ENCODE measurements at places on chromosomes 5 and 9.

GRCh38 chr9:129878291-129878690, 43.0 kb downstream of the USP20 start:
- no peak for DNase-seq

GRCh38 chr5:88238732-88239131, 29.9 kb downstream of the TMEM161B start:
- DNase-seq = no peak

GRCh38 chr9:101383361-101383760, 1.4 kb downstream of the BAAT start:
- no peak for DNase-seq

DNA sequence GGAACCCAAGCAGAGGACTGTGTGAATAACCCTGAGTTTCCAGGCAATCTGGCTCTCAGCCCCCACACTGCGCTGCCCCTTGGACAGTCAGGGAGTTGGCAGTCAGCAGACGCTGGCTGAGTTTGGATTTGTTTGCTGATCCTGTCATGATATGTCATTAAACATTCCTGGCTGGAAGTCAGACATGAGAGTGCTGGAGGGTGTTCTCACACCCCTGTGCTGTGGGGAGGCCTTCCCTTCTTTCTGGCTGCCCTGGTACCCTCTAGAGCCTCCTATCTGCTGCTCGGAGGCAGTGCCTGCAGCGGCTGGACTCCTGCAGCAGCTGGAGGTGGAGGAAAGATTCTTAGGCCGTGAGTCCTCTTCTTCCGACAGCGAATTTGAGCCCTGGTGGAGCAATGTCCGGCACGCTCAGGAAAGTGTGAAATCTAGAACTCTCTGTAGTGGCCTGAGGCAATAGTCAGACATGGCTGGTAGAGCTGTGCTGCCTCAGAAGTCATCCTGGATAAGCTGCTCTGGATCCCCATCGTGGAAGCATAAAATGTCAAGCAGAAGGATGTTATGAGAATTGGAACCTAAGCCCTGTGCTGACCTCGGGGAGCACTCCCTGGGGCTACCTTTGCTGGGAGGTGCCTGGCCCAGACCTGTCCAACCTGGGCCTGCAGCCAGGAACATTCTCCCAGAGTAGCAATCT, 72.0 kb downstream of the PDE8B start:
- no peak for DNase-seq

DNA sequence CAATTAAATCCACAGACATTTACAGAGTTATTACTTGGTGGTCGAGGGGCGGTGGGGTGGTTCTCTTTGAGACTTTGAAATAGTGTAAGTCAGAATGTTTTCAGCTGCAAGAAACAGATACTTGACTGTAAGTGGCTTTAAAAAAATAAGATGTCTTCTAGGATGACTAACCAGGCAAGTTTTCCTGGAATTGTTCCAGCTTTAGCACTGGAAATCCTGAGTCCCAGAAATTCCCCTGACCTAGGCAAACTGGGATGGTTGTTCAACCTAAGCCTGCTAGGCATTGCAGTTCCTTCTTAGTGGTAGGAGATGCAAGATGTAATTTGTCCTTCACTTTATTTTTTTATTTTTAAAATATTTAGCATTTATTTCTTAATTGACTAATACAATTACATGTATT, 169.5 kb upstream of the POC5 start:
- no peak for DNase-seq

DNA sequence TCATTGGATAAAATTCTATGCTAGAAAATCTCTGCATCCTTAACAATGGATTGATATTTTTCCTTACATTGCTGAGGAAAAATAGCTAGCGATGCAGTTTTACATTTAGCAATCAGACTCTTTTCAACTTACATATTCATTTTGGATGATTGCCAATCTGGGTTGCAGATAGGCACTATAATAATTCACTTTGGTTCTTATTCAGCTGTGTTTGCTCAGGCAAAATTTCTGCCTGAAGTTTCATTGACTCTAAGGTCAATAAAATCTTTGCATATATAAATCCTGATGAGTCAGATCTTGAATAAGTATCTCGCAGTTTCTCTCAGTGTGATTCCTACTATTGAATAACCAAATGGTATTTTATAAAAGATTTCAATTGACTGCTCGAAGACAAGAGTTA, 1105.8 kb downstream of the CDH18 start:
- no peak for DNase-seq

GRCh38 chr9:32508728-32509127, 17.3 kb downstream of the RIGI start:
- DNase-seq = no peak

GRCh38 chr9:107847978-107848964, 358.7 kb upstream of the KLF4 start:
- DNase-seq = no peak

GRCh38 chr9:123867034-123867433, 62.9 kb downstream of the DENND1A start:
- DNase-seq = no peak

DNA sequence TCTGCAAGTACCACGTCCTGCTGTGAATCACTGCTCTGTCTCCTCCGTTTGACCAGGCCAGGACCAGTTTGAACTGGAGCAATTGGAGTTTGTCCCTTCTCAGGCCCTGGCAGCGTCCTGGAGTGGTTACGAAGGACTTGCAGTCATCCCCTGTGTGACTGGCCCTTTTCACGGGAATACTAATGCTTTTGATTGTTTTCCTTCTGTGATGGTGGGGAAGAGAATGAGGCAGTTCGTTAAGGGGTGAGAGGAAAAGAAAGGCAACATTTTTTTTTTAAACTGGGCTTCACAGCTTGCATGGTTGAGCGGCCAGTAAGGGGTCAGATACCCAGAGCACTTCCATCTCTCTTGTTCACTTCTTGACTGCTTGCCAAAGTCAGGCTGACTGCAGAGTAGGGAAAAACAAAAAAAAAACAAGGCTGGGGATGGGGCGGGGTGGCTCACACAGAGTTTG, 153.5 kb upstream of the STK32A start:
- no peak for DNase-seq

DNA sequence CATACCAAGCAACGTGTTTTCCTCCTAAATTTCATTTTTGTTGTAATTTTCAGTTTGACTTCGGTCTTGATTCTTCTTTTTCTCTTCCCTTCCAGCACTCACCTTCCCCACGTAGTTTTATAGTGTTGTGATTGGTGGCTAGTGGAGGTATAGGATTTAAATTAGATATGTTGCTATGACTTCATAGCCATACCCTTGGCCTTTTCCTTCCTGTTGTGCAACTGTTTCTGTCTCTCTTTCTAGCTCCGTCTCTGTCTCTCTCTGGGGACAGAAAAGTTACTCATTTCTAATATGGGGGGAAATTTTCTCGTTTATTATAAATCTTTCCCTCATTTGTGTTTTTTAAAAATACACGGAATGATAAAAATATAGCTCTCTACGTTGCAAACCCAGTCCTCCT, 20.6 kb upstream of the C5orf24 start:
- DNase-seq = no peak

- DNase-seq = no peak
Observed at GRCh38 chr5:53031695-53032096, 42.5 kb downstream of the ITGA2 start.

- no peak for DNase-seq
Observed at GRCh38 chr9:36154331-36154952, 14.7 kb upstream of the CCIN start.

DNA sequence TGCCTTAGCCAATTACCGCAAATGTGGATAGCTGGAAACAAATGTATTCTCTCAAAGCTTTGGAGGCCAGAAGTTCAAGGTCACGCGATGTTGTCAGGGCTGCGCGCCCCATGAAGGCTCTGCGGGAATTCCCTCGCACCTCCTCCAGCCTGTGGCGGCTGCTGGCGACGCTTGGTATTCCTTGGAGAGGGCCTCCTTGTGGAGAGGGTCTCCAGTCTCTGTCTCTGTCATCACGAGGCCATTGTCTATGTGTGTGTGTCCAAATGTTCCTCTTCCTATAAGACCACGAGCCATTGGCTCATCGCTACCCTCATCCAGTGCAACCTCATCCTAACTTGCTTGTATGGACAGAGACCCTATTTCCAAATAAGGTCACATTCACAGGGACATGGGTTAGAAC, 97.5 kb downstream of the ANKRD33B start:
- DNase-seq = no peak
